ENCODE measurements at places on chromosomes 16 and 17. TPM values are rescaled to one million over a fixed set of nuclear protein-coding genes. Genes with fewer than 3 reads are reported as not detected.

LIMD2 gene
- 46.5 TPM for total RNA-seq

DNA sequence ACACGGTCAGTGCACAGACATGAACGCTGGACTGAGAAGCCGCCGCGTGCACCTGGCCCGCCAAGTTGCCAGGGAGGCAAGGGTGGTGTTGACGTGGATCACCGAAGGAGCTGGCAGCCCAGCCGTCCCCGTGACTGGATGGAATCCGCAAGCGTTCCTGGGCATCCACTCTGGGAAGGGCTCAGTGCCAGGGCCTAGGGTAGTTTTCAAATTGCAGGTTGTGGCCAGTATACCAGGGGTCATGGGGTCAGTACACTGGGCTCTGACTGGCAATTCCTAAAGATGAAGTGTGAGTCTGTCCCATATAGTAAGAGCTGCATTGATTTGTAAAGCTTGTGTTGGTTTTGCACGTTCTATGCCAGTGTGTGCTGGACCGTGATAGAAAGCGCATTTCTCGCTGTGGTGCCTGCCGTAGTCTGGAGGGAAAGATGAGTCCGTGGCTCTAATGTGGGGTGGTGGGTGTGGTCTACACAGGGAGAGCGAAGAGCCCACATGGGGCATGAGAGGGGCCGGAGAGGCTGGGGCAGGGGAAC is 21.1 kb upstream of the METRNL start:
- DNase-seq: no peak

GRCh38 chr16:12268606-12269005 is 292.1 kb downstream of the SNX29 start:
- DNase-seq: peak; percentile 7

BCL6B gene
- 140 TPM for total RNA-seq

DNA sequence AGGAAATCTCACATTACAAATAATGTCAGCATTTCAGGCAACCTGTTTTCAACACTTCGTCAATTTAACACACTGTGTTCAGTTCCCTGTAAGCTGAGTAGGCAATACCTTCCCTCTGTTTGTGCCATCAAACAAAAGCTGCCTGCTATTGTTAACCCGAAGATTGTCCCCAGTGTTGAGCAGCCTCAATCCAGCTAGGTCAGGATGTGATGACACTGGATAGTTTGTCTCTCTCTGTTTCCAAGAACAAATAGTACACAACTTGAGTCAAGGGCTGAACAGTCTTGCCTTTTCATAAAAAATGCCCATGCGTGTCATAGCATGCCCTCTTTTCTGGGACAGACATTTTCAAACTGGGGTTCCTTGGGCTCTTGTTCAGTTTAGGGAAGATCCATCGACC is 36.4 kb downstream of the HSD17B2 start:
- DNase-seq: no peak

UNC119 gene
- 31.9 TPM for total RNA-seq

SLC7A5 gene
- total RNA-seq: 7.8 TPM

GRCh38 chr17:50151937-50152547 is 1.6 kb upstream of the PPP1R9B start:
- peak; percentile 90 for DNase-seq

RNF227 gene
- 1.6 TPM for total RNA-seq

OTOA gene
- not detected for total RNA-seq

IRF8 gene
- total RNA-seq: 2.4 TPM

GRCh38 chr17:82235775-82236141 is 6.9 kb downstream of the SLC16A3 start:
- no peak for DNase-seq

DNA sequence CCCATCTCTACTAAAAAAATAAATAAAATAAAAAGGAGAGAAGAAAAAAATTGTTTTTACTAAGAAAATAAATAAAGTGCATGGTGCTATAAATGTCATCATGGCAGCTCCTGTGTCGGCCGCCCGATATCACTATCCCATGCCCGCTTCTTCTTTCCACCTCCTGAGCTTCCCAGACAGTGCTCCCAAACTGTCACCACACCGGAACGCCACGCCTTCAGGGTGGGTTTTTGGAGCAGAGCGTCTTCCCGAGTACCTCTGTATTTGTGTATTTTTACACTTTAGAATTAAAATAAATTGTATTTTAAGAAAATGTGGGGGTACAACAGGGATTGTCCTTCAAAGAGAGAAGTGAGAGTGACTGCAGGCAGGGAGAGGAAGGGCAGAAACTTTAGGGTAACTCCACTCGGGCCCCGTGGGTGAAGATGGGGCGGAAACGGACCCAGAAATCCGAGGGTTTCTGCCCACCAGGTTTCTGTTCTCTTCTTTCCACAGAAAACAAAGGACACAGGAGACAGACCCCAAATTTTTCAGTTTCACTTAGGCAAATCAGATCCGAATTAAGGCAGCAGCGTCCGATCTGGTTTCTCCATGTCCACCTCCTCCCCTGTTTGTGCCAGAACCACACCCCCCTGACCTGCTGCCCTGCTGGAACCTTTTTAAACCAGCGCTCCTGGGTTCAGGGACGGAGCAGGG is 3.6 kb upstream of the ITGAX start:
- no peak for DNase-seq

LGALS9B gene
- not detected for total RNA-seq

DNA sequence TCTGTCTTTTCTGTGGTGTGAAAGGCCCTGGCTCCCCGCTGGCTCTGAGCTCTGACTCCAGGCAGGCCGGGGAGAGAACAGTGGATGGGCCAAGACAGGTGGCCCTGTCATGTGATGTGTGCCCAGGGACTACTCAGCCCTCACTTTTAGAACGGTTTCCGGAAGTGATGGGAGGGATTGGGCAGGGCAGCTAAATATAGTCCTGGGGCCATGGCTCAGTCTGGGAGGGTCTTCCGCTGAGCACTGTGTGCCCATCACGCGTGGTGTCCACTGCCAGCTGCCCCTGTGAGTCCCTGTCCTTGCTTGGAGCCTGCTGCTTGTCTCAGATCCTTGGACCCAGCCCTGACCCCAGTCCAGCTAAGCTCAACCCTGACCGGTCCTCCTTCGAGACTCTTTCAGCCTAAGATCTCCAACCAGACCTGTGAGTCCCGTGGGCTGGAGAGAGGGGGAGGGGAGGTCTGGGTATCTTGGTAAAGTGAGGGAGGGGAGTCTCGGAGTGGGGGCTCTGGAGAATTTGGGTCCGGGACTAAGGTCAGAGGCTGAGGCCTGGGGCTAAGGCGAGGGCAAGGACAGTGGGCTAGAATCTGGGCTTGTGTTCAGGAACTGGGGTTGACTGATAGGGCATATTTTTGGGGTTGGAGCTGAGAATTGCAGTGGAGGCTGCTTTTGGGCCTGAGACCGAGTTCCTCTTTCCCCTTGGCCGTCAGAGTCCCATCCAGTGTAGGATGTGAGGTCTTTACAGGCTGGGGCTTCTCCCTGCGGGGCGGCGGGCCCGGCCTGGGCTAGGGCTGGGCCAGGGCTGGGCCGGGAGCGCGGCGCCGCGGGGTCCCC is at the start of gene TRIM72:
TSS of gene TRIM72 (plus strand) at position 243 of the 831 bp plus-strand sequence. CDS start 620 bp downstream, outside the sequence.
- DNase-seq: no peak

DNA sequence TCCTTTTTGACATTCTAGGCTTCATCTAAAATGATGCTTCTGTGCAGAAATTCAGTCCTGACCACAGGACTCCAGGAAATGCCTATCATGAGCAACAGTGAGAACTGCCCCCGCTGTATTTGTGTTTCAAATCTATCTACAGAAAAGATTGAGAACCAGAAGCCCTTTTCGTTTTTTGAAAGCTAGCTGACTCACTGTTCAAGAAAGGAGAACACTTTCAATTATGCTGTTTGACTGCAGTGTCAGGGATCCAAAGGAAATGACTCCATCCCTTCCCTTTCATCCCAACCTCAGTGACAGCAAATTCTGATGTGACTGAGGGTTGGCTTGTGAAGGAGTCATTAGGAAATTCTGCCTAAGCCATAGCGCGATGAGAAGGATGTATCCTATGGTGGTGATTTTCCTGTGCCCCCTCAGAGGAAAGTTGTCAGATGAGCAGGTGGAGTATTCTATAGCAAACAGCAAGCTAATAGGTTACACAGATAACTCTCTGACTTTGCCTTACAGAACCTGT is 622.3 kb downstream of the TMEM114 start:
- no peak for DNase-seq

DNA sequence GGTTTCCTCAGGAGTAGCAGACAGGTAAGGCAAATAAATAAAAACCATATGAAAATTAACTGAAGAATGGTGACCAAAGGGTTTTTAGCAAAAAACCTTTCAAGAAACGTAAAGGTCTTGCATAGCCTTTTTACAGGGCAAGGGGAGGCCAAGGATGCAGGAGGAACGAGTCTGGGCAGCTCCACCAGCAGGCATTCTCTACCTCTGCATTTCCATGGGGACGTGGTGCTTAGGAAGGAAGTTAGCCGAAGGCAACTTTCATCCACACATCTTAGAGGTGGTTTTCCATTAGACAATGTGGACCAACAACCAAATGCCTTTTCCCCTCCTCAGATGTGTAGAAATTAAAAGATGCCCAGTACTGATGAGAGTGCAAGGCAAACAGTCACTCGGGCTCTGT is 20.7 kb downstream of the TOM1L2 start:
- DNase-seq: no peak

DNA sequence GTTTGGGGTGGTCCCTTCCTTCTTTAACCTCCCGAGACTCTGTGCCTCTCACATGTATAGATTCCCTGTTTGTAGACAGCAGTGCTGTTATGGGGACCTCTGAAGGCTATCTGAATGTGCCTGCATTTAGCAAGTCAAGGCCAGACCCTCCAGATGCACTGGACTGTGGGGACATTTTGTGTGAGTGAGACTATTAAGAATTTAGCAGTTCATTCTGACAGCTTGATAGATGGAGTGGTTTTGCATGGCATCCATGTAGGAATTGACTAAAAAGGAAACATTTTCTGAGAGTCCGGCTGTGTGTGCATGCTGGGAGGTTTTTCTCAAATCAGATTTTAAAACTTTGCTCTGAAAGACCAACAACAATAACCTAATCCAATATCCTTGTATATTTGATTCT is 226.3 kb downstream of the MSI2 start:
- no peak for DNase-seq

- DNase-seq: no peak
Observed at GRCh38 chr16:30567160-30567990, 4.1 kb downstream of the ZNF688 start.

DNA sequence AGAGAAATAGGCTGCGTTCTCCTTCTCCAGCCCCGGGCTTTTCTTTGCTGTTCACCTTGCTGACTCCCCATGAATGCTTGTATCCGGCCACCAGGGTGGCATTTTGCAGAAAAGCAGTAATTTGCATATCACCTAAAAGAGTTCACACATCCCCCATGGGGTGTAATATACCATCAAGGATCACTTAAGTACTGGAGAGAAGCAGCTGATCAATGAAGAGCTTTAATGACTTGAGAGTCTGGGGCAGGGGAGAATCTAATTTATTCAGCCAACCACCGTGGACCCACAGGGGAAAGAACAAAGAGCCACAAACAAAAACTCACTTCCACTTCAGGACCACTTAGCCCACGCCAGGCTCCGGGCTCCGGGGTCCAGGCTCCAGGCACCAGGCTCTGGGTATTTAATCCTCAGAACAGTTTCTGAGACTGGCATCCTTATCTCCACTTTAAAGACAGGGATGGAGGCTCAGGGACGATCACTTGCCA is 33.9 kb upstream of the SEC14L1 start:
- DNase-seq: no peak

- DNase-seq: no peak
Observed at GRCh38 chr17:43563600-43564594, 17.8 kb upstream of the ETV4 start.

- no peak for DNase-seq
Observed at GRCh38 chr17:39854909-39855308, 9.2 kb downstream of the IKZF3 start.

DNA sequence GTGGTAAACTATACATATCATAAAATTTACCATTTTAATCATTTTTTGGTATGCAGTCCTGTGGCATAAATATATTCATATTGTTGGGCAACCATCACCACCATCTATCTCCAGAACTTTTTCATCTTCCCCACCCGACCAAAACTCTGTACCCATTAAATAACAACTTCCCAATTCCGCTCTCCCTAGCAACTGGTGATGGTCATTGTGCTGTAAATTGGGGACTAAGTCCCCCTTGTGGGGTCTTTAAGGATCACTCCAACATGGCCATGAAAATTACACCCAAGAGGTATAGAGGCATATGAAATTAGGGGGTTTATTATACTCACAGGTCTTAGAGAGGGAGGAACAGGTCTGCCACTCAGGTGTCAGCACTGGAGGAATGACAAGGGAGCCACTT is 57.4 kb upstream of the NKD1 start:
- no peak for DNase-seq

LPO gene
- not detected for total RNA-seq

GAST gene
- total RNA-seq: not detected

DNA sequence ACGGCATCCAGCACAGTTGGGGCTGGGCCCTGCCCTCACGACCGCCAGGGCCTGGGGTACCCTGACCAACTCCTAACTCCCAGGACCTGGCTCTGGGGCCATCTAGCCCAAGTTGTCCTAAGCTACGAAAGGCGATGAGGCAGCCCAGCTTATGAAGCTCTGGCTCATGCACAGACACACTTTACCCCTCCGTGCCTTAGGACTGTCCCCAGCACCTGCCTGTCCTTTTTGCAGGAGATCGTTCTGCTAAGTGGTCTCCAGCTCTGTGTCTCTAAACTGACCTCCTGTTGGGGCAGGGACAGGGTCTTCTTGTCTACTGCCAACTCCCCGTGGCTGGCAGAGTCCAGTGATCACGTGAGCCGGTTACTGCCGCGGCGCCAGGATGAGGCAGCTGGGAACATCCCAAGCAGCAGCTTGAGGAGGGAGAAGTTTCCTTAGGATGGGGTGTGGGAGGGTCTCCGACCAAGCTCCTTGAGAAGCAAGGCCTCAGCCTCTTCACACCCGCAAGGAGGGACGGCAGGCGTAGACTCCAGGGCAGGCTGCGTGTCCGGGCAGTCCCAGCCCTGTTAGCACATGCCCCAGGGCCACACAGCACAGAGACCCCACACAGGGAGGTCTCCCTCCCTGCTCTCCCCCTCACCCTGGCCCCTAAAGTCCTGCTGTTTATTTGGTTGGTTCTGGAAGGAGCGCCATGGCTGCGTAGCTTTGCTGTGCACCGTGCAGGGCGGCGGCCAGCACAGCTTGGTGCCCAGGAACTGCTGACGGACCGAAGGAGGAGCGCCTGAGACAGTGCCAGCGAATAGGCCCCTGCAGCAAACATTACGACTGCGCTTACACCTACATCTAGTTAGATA is 16.4 kb upstream of the METRNL start:
- no peak for DNase-seq

DNA sequence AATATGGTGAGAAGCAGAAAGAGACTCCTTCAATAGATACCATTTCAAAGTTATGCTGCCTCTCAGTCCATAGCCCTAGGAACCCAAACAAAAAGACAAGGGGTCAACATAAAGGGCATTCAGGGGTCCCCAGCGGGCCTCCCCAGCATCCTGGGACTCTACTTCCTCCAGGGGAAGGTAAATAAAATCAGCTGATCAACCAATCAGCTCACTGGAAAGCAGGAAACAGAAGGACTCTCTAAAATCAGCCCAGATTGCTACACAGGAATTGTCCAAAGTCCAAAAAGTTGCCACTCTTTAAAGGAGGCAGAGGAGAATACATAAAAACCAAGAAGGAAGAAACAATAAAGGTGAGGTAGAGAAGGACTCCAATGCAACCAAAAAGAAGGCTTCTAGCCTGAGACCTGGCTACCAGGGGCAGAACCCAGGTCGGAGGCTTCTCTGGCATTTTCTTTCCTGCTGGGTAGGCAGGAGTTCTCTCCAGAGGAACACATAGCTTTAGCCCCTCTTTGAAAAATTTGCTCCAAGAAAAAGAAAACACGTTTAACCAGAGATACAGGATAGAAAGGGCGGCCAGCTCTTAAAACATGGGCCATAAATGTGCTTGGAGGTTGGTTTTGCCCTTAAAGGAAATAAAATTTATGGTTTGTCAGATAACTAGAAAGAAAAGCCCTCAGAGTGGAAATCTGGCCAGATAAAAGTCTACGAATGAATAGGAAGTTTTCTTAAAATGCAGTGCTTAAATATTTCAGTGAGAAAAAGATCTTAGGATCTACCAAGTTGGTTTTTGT is 404.6 kb downstream of the SOX9 start:
- no peak for DNase-seq

All from dermis blood vessel endothelial cell (primary cell).